ENCODE measurements at places on chromosomes 11 and 22. TPM values are rescaled to one million over a fixed set of nuclear protein-coding genes. Genes with fewer than 3 reads are reported as not detected.

DNA sequence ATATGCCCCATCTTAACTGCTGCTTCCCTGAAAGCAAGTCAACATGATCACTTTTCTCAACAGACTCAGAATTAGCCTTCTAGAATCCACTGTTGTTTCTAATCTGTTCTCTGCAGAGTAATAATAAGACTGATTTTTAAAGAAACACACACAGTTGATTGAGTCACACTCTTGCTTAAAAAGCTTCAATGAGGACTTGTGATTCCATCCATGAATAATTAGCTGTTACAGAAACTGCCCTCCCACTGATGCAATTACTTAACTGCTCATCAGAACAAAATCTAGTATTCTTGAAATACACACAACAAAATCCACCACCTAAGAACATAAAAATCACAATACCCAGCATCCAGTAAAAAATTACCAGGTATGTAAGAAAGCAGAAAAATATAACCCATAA lies 100.5 kb upstream of the TIMP3 start:
- DNase-seq = no peak

- DNase-seq = no peak
These were observed 32.6 kb downstream of the APOL1 start for GRCh38 chr22:36285545-36285944.

GRCh38 chr11:57746920-57747319 lies 4.7 kb downstream of the BTBD18 start:
- DNase-seq = no peak

GRCh38 chr11:57311109-57311936 lies 13.4 kb downstream of the TNKS1BP1 start:
- peak; percentile 82 for DNase-seq

Gene GVQW3
- 4.5 TPM for total RNA-seq

Measured in activated naive CD8-positive, alpha-beta T cell treated with anti-CD3 and anti-CD28 coated beads, Interleukin-2, amount 10 ng/mL, durations not matched to agents 7 days and 5 days (primary cell).